ENCODE measurements at places on chromosomes 13 and 19.

- no peak for DNase-seq
Measured at GRCh38 chr13:113730258-113730691, 28.8 kb upstream of the TMEM255B start.

GRCh38 chr13:65937251-65937650 lies 1292.9 kb downstream of the PCDH9 start:
- no peak for DNase-seq

- DNase-seq, result no peak
Measured at GRCh38 chr13:22064854-22065620, 394.2 kb downstream of the FGF9 start.

DNA sequence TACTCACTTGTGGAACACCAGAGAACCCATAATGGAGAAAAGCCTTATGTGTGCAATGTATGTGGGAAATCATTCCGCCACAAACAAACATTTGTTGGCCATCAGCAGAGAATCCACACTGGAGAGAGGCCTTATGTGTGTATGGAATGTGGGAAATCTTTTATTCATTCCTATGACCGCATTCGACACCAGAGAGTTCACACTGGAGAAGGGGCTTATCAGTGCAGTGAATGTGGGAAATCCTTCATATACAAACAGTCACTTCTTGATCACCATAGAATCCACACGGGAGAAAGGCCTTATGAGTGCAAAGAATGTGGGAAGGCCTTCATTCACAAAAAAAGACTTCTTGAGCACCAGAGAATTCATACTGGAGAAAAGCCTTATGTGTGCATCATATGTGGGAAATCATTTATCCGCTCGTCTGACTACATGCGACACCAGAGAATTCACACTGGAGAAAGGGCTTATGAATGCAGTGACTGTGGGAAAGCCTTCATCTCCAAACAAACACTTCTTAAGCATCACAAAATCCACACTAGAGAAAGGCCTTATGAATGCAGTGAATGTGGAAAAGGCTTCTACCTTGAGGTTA lies 10.9 kb downstream of the ZNF549 start:
- no peak for DNase-seq

- DNase-seq, result no peak
Measured at GRCh38 chr19:2309734-2310362, 1.9 kb upstream of the LINGO3 start.

- DNase-seq, result no peak
Measured at GRCh38 chr13:109126178-109126577, 496.8 kb downstream of the MYO16 start.

GRCh38 chr19:4403005-4403761 lies 743 bp downstream of the CHAF1A start:
- no peak for DNase-seq

- no peak for DNase-seq
Measured at GRCh38 chr19:18223860-18224524, 2.2 kb downstream of the PDE4C start.

DNA sequence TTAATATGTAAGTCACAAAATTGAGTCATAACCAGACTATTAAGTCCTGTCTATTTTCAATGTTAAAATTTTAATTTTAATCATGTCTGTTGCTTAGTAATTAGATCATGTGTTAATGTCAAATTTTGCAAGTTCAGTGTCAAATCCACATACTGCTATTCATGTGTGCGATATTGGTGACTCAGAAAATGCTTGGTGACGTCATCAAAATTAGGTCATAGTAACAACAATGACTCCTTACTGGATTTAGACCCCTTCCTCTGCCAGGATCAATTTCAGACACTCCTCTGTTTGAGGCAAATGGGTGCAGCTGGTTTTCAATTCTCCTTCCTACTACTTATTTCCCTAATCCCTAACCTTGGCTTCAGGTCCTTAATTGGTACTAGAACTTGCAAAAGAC lies 1394.3 kb upstream of the SLC10A2 start:
- no peak for DNase-seq

DNA sequence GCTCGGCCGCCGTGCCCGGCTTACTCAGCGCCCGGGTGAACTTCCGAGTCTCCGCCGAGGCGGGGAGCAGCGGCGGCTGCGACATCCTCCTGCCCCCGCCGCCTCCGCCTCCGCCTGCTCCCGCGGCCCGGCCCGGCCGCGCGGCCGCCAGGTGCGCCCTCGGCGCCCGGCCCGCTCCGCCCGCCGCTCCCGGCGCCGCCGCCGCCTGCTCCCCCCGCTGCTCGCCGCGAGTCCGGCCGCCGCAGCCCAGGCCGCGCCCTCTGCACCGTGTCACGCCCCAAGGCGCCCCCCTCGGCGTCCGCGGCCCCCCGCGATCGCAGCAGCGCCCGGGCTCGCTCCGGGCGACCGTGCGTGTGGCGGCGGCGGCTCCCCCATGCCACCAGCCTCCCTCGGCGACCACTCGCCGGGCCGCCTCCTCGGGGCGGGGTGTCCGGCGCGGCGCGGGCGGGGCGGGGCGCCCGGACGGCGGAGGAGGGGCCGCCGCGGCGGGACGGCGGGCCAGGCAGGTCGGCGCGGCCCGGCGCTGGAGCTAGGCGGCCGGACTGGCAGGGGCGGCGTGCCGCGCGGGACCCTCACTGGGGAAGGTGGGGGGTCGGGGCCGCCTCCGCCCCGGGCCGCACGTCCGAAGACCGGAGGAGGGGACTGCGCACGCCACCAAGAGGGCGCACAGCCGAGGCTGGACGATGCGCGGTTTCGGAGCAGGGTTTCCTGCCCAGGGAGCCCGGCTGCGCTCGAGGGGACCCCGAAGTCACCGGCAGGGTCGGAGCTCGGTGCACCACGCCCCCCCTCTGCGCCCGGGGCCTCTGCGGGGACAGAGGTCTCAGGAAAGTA lies 108.6 kb upstream of the DOCK9 start:
- no peak for DNase-seq

- no peak for DNase-seq
Measured at GRCh38 chr13:93625536-93625935, 398.9 kb downstream of the GPC6 start.
